ENCODE measurements at places on chromosomes 16 and 17. TPM values are rescaled to one million over a fixed set of nuclear protein-coding genes. Genes with fewer than 3 reads are reported as not detected.

CMTM2 gene
- total RNA-seq = not detected

STH gene
- not detected for total RNA-seq

TP53TG3B gene
- 0.66 TPM for total RNA-seq

CES5A gene
- total RNA-seq = not detected

MYH2 gene
- total RNA-seq = not detected

KRT31 gene
- not detected for total RNA-seq

NCOR1 gene
- total RNA-seq = 86.9 TPM

MYH11 gene
- 0.05 TPM for total RNA-seq

KIF19 gene
- not detected for total RNA-seq

TBC1D3 gene
- not detected for total RNA-seq

LHX1 gene
- total RNA-seq = 1.6 TPM

HERPUD1 gene
- total RNA-seq = 93.1 TPM

NOXO1 gene
- total RNA-seq = not detected

HCFC1R1 gene
- total RNA-seq = 176 TPM

GSDMA gene
- total RNA-seq = not detected

CSH1 gene
- not detected for total RNA-seq

RHBDF1 gene
- total RNA-seq = 30.9 TPM

KCNJ18 gene
- not detected for total RNA-seq

SSTR5 gene
- 0.20 TPM for total RNA-seq

DUS2 gene
- 16.7 TPM for total RNA-seq

TNK1 gene
- 1.9 TPM for total RNA-seq

SCIMP gene
- not detected for total RNA-seq

G6PC1 gene
- not detected for total RNA-seq

Data from A549 treated with ZK216348 at 1 μM for 4 hours (cell line).